Stimulated activated CD4-positive, alpha-beta T cell treated with anti-CD3 and anti-CD28 coated beads, Interleukin-12 subunit alpha, Interleukin-12 subunit beta, amount 100 ng/mL, for 24 hours (primary cell): ENCODE measurements at places on chromosomes 13 and 19.

GRCh38 chr13:47853236-47853635, 147.8 kb downstream of the SUCLA2 start:
- no peak for DNase-seq

- no peak for DNase-seq
Measured at GRCh38 chr13:74867460-74867859, 614.5 kb downstream of the TBC1D4 start.

DNA sequence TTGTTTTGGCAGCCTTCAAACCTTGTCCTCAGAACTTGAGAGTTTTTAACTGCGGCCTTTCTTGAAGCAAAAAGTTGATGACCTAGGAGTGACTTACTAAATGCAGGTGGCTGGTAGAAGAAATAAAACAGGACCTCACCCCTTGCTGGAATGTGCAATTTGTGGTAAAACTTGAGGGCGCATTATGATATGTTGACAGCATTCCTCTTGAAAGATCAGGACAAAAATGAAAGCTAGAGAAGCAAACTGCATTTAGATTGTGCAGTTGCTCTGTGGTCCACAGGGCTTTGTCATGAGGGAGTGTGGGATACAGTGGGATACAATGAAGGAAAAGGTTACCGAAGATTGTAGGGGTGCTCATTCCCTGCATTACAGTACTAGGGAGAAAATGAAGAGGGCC, 504.2 kb downstream of the GPC6 start:
- no peak for DNase-seq

- no peak for DNase-seq
Measured at GRCh38 chr13:112658808-112659207, 31.0 kb upstream of the ATP11A start.

DNA sequence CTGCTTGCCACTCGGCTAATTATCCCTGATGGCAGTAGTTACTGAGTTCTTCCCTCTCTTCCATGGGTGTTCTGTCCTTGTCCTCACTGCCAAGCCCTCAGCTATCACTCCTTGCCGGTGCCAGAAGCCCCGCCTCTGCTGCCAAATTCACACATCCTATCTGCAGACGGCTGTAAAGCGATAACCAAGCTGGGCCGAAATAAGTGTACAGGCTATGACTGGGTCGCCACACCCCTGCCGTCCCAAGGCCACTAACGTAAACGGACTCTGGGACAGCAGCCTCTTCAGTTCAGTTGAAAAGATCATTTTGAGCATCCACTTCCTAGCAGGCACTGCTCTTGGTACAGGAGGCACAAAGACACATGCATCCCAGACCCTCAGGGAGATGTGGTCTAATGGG, 13.3 kb downstream of the SLC7A1 start:
- DNase-seq, result no peak

DNA sequence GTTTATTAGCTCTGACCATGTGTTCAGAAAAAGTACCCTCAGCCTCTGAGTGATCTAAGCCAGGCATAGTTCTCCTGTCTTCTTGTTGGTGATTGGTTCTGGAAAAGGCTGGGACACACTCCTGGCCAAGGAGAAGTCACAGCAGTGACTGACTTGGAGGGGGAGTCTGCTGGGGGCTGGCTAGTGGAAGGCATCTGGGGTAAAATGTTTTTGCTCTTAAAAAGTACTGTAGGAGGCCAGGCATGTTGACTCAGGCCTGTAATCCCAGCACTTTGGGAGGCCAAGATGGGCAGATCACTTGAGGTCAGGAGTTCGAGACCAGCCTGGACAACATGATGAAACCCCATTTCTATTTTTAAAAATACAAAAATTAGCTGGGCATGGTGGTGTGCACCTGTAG, 21.7 kb downstream of the FAM187B start:
- DNase-seq, result no peak

GRCh38 chr19:18349524-18350128, 9.2 kb downstream of the PGPEP1 start:
- no peak for DNase-seq

DNA sequence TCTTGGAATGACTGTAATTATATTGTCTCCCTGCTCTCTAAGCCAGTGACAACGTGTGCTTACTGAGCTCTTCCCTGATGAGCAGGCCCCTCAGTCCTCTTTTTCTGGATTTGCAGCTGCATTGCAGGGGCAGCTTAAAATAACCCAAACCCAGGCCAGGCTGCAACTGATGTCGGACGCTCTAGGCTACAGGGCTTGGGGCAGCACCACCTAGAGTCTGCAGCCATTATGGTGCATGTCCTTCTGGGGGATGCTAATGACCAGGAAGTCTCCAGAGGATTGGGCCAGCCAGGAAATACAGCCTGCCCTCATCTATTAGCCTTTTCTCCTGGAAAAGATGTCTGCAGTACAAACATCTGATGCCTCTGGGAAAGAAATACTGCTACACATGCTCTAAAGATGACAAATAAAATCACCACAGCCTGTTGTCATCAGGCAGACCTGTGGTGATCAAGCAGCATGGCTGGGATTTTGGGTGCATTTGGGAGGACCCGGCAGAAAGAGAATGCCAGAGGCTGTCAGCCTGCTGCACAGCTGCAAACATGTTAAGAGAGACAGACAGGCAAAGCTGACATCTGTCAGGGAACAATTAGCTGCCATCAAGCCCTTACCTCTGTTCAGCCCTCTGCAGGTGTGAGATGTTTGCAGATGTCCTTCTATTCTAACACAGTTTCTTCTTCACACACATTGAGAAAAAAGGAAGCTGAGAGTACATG, 51.8 kb downstream of the CCDC70 start:
- DNase-seq, result no peak

GRCh38 chr13:99778500-99778899, 193.1 kb downstream of the ZIC5 start:
- DNase-seq, result no peak

DNA sequence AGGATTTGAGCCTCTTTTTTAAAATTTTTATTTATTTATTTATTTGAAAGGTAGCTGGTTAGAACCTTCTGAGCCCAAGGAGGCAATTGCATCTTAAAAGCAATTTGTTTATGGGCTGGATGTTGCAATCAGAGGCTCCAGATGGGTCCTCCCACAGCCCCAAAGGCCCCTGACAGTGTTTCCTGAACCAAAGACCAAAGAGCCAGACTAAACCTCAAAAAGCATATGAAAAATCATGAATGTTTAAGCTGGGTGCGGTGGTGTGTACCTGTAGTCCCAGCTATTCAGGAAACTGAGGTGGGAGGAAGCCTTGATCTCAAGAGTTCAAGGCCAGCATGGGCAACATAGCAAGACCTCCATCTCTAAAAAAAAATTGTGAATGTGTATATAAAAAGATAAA, 67.8 kb upstream of the RGCC start:
- no peak for DNase-seq

DNA sequence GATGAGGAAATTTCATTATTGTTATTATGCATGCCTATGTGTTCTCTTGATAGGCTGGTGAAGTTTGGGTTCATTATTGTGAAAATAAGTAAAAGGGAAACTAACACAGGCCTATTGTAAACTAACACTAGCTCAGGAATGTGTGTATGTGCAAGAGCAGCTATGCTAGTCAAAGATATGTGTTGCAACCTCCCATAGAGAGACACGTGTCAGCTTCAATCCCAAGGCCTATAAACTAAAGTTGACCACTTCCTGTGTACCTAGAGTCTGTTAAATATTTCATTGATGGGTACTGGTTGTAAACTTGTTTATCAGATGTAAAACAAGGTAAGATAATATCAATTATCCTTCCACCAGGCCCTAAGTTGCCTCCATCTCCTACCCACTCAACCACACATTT, 44.7 kb upstream of the ZNF30 start:
- DNase-seq, result no peak

DNA sequence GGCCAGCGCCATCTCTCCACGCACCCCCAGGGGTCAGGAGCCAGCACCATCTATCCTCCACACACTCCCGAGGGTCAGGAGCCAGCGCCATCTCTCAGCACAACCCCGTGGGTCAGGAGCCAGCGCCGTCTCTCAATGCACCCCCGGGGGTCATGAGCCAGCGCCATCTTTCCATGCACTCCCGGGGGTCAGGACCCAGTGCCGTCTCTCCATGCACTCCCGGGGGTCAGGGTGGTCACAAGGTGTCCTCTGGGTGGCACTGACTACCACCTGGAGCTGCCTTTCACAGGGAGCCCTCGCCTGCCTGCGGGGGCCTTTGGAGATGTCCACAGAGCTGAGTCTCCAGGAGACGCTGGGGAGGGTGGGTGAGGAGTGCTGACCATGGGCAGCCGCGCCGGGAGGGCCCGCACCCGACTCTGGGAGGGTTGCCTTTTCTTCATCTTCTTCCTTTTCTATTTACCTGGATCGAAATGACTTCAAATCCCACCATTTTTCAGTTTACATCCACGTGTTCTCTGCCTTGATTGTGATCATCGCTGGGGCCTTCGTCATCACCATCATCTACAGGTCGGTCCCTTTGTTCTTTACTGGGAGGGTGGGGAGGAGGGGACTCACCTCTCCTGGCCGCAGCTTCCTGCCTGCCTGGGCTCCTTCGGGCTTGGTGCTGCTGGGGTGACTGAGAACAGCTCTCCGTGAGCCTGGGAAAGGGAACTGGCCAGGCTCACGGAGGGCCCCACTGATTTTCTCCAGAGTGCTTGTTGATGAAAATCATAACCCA, 19.1 kb downstream of the TEX29 start:
- no peak for DNase-seq

DNA sequence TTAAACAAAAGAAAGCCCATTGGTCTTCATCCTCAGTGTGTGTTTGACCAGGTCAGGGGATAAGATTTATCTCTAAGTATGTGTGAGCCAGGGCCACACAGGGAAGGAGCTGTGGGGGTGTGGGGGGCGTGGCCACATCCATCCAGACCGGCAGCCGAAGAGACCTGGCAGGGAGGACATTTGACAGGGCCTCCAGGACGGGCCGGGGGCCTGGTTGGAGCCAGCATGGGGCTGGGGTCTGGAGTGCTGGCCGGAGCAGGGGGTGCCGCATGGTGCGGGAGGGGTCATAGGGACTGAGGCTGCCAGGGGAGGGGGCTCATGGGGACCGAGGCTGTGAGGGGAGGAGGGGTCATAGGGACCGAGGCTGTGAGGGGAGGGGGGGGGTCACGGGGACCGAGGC, 20.4 kb upstream of the GNA15 start:
- no peak for DNase-seq
